Colonic mucosa (tissue), 4 donors: ENCODE measurements at places on chromosomes 7 and 10. TPM values are rescaled to one million over a fixed set of nuclear protein-coding genes. Genes with fewer than 3 reads are reported as not detected.

The FAM131B gene
- total RNA-seq: 0.40 TPM

The FGFBP3 gene
- total RNA-seq: 2.8 TPM

The RGR gene
- total RNA-seq: not detected

The CCDC201 gene
- total RNA-seq: not detected

The CRPPA gene
- total RNA-seq: 1.9 TPM
